ENCODE measurements at places on chromosomes 16 and 17.

DNA sequence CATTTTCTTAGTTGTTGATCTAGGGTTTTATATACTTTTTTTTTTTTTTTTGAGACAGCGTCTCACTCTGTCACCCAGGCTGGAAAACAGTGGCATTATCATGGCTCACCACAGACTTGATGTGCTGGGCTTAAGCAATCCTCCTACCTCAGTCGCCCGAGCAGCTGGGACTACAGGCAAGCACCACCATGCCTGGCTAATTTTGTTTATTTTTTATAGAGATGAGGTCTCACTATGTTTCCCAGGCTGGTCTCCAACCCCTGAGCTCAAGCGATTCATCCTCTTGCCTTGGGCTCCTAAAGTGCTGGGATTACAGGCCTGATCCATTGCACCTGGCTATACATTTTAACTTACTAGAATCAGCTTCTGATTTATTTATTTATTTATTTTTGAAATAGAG, 34.2 kb upstream of the ATP2A3 start:
- DNase-seq = no peak

GRCh38 chr17:71188811-71189492, 931.9 kb upstream of the SOX9 start:
- no peak for DNase-seq

GRCh38 chr17:67051837-67052236, 7.5 kb downstream of the CACNG1 start:
- DNase-seq = no peak

DNA sequence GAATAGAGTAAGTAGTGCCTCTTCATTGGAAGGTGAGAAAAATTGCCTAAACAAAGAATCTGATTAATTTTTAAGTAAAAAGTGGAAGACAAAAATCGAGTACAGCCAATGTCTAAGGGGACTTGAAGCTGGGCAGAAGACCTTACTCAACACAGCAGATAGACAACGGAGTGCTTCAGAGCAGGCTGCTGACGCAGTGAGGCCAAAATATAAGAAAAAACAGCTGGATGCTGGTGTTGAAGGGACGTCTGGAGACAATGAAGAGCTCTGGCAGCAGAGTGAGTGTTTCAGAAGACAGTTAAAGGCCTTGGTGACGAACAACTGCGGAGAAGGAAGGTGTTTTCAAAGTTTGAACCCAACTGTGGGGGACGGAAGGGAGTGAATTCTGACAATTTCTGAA, 169.8 kb downstream of the MRTFB start:
- no peak for DNase-seq

DNA sequence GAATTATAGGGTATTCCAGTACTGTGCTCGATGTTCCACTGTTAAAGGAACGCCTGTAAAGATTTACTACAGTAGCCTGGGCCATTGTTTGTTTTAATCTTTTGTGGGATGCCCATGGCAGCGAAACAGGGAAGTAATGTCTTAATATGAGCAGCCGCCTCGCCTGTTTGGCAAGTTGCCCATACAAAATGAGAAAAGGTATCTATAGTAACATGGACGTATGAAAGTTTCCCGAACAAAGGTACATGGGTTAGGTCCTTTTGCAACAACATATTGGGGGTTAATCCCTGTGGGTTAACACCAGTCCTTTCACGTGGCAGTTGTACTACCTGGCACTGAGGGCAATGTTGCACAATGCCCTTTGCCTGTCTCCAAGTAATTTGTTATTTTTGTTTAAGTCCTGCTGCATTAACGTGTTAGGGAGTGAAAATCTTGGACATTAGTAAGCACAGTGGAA, 21.1 kb upstream of the TMC5 start:
- DNase-seq = peak; percentile 60

DNA sequence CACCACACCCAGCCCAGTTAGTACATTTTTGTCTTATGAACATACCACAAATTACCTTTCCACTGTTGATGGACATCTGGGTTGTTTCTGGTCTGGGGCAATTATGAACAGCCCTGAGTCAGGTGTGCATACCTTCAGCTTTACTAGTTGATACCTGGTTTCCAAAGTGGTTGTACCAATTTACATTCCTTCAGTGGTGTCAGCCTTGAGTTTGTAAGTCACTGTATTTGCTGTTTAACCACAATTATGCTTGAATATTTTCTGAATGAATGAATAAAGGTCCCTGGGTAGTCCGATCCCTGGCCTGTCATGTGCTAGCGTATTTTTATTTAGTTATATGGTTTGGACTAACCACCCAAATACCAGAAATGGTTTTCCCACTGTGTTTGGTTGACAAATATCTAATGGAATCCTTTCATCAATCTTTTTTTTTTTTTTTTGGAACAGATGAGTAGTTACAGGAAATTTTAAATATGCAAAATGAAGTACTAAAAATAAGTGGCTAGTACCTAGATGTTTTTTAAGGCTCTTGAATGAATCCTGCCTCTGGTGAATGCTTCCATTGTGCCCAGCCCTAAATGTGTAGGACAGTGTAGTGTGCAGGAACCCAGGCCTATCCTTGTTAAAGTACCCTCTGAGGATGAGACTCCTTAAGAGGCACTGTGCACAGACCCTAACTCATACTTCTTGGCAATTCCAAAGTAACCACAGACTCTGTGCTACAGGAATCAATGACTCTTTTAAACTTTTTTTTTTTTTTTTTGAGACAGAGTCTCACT, 3.7 kb downstream of the DUSP14 start:
- no peak for DNase-seq

DNA sequence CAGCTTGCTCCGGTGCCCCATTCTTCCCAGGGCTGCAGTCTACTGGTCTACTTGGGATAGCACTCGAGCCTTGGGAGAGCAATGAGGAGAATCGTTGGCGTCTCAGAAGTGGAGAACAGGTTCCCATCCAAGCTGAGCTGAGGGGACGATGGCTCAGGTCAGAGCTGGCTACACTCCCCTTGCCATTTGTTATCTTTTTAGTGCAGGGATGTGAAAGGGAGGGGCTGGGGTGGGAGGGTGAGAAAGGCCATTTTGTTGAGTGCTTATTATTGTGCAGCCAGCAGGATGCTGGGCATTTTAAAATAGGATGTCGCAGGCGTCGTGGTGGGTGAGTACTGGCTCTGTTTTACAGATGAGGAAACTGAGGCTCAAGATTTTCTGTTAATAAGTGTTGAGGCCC, 410.8 kb downstream of the SNX29 start:
- DNase-seq = no peak

DNA sequence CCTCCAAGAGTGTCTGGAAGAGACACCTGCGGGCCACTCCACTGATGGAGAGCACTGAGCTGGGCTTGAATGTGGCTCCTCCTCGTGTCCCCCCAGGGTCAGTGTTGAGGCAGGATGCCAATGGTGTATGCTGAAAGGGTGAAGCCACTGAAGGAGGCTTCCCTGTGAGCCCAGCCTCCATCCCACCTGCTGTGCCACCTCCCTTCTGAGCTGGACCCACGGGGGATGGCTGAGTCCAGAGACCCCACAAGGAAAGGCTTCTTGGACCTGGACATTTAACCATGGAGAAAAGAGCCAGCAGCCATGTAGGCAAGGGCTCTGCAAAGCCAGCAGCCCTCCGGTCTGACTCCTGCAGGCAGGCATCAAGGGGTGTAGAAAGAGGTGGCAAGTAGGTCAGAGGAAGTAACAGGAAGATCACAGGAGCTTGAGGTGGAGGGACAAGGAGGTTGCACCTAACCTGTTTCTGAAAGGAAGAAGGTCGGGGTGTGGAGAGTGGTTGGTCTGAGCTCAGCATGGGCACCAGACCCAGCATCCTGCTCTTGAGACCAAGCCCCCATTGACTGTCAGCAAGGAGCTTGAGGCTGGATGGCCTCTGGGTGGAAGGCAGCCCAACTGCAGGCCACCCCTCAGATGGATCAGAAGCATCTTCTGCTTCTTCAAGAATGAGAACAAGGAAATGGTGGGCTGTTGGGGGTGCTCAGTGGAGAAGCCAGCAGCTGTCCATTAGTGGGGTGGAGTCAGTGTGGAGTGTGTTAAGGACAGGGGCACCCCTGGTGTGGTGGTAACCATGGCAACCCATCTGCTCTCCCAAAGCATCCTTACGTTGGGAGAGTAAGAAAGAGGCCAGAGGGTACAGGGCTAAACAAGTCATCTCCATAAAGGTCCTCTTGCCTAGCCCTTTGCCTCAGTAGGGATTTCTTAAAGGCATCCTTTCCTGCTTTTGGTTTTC, 80.7 kb downstream of the PLD6 start:
- no peak for DNase-seq

DNA sequence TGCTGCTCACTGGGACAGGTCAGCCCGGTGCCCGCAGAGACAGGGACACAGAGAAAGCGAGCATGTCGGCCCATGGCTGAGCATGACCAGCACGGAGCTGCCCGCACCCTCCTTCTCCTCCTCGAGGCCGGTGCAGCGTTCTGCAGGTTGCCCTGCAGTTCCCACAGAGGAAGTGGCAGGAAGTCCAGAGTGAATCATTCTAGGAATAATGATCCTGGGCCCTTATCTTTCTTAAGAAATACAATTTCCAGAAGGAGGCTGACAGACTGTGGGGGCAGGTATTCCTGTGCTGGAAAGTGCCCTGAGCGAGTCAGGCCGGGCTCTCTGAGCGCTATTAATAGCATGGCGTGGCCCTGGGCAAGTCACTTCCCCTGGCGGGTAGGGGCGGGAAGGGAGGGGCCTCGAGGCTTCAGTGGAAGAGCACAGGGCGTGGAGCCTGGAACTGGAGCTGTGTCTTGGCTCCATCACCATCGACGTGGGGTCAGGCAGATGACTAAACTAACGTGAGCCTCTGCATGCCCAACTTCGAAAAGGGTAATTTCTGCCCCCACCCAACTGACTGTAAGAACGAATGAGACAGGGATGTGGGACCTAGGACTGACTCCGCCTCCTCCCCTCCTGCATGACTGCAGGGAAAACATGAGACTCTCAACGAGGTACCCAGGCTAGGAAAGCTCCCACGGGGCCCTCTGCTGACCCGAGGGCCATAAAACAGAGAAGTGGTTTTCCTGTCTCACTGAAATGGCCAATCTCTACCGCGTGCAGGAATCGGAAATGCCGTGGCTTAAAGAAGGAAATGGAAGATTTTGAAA, 9.8 kb downstream of the TMEM204 start:
- no peak for DNase-seq

GRCh38 chr16:85234310-85235204, 122.3 kb upstream of the CIBAR2 start:
- no peak for DNase-seq

- DNase-seq = no peak
Observed at GRCh38 chr17:27586203-27586721, 44.7 kb upstream of the LGALS9 start.

- peak; percentile 98 for DNase-seq
Observed at GRCh38 chr17:40993839-40994238, at the start of gene KRTAP3-3. Gene KRTAP3-3, minus strand, starts transcription at chr17:40994164. Its CDS starts 67 bp downstream, at chr17:40994097.

GRCh38 chr16:77790912-77791311, 2.5 kb downstream of the VAT1L start:
- no peak for DNase-seq

DNA sequence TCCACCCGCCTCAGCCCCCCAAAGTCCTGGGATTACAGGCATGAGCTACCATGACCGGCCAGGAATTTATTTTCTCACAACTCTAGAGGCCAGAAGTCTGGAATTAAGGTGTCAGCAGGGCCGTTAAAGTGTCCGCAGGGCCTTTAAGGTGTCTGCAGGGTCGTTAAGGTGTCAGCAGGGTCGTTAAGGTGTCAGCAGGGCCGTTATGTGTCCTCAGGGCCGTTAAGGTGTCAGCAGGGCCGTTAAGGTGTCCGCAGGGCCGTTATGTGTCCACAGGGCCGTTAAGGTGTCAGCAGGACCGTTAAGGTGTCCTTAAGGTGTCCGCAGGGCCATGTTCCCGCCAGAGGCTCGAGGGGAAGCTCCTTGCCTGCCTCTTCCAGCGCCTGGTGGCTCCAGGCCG, 125.2 kb downstream of the RAP1GAP2 start:
- no peak for DNase-seq

DNA sequence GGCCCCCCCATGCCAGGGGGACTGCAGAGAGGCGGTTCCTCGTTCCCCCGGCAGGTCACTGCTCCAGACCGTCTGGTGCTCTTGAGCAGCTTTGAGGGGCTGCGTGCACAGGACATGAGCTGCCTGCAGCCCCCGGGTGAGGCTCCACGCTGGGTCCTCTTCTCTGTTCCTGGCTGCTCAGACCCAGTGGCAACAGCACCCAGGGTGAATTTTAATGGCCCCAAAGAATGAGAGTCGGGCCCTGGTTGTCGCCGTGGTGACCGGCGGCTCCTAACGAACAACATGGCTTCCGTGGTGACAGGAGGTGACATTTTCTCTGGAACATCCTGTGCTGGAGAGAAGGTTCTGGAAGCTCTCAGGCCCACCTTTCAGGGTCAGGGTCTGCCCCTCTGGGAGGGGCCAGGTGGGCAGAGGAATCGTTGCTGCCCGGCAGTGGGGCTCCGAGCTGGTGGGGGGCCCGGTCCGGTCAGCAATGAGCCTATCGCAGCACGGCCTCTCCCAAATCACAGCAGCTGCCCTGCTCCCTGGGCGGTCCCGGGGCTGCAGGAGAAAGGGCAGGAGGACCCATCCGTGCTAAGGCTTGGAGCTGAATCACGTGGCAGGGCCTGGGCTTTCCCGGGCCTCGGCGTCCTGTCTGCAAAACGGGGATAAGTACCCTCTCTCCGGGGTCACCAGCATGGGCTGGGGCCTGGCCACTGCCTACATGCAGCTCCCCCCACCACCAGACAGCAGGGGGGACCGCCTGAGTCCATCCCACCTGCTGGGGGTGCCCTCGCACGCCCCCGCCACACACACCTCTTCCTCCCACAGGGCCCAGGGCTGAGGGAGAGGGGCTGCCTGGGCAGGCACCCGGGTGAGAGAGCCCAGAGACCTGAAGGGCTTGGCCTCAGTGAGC, 3.4 kb upstream of the C1QTNF8 start:
- DNase-seq = no peak

GRCh38 chr17:82912484-82913089, 72.8 kb upstream of the ZNF750 start:
- no peak for DNase-seq

GRCh38 chr16:61500851-61501250, 535.4 kb downstream of the CDH8 start:
- no peak for DNase-seq

- DNase-seq = no peak
Observed at GRCh38 chr16:10978871-10979446, 34.6 kb downstream of the CLEC16A start.

DNA sequence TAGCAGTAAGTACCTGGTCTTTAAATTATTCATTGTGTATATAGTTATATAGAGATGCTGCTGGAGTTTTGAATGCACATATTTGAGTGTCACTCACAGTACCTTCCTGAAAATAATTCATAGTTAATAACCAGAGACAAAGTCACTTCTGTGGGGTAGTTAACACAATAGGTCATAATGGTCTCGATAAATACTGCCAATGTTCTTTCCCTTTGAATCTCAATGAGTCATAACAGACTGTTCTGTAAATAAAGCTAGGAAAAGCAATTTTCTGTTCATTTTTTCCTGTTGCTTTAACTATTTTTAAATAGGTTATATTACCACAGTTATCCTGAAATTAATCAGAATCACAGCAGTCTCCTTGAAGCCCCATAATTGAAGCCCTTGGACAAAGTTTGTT, 87.2 kb downstream of the MAP2K4 start:
- no peak for DNase-seq

All from NCI-H1105 treated with DMSO at 0.1 percent for 48 hours (cell line).